ENCODE measurements at places on chromosomes 2 and 18.

DNA sequence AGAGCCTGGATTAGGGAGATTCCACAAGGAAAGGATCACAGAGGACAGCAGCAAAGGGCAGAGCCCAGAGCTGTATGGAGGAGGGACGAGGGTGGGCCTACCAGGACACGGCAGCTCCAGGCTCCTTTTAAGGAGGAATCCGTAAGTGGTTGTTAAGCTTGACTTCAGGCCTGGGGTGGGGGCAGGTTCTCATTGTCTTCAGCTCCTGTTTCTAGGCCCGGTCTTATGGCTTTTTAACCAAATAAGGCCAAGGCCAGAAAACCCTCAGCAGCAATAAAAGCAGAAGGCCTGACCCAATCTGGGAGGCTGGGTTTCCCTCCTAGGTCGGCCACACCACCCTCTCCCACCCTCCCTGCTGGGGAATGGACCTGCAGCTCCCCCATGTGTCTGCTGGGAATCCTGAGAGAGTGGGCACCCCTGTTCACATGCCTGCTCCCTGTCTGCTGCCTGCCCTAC, 111.2 kb downstream of the PLB1 start:
- DNase-seq, result no peak

GRCh38 chr18:27075828-27076227, 109.3 kb downstream of the CHST9 start:
- peak; percentile 92 for DNase-seq

DNA sequence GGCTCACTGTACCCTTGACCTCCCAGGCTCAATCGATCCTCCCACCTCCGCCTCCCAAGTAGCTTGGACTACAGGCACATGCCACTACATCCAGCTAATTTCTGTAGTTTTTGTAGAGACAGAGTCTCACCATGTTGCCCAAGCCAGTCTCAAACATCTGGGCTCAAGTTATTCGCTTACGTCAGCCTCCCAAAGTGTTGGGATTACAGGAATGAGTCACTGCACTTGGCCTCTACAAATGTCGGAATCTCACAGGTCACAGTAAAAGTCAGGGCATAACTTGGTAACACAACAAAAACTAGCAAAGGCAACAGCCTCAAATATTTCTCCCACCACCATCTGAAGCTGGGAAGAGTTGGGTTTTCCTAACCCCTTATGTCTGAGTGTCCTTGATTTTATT, 25.3 kb downstream of the SCG2 start:
- peak; percentile 61 for DNase-seq

- no peak for DNase-seq
Observed at GRCh38 chr2:205496772-205497171, 185.5 kb upstream of the NRP2 start.

DNA sequence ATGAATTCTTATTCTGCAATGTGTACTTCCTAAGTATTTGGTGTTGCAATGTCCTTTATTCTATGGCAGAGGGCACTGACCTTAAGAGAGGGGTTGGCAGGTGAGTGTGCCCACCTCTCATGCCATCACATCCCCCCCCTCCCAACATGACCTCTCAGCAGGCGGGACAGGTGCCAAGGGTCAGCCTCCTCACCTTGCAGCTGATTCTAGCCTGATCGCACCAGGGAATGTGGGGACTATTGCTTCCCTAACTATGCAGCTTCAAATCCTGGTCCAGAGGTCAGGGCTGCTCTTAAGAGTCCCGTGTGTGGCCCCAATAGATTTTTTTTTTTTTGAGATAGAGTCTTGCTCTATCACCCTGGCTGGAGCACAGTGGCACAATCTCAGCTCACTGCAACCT, 9.5 kb downstream of the HJURP start:
- no peak for DNase-seq

DNA sequence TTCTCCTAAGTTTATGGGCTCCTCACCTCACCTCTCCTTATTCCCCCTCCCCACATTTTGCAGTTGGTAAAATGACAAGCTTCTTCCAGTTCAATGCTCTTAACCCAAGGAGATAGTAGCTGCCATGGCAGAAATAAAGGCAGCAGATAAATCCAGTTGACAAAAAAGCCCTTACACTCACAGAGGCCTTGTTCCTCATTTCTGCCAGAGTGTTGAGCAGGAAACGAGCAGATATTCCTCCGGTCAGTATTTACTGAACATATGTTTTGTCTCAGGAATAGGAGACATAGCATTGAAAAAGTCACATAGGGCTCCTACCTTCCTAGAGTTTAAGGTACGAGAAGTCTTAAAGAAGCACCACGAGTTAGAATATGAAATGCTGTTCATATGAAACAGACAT, 493.7 kb upstream of the TNP1 start:
- no peak for DNase-seq

DNA sequence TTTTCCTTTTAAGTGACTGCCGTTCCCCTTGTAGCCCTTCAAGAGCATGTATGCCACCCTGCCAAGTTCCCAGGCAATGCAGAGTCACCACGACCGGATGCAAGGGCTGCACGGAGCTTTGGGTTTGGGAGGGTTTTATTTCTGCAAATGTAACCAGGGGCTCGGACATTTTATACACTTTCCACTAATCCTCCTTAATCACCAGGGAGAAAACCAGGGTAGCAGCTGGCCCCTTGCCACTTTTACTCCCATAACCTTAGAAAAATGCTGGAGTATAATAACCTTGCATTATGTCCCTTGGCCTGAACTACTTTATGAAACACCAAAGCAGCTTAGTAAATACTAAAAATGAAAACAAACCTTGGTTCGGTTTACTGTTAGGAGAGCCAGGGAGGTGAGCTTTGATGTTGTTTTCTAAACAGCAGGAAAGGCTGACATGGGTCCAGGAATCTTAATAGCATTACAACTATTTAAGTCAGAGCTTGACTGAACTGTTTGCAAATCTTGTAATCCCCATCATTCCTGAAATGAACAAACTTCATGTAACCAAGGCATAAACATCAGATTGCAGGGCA, 152.8 kb upstream of the RIOK3 start:
- DNase-seq, result no peak

DNA sequence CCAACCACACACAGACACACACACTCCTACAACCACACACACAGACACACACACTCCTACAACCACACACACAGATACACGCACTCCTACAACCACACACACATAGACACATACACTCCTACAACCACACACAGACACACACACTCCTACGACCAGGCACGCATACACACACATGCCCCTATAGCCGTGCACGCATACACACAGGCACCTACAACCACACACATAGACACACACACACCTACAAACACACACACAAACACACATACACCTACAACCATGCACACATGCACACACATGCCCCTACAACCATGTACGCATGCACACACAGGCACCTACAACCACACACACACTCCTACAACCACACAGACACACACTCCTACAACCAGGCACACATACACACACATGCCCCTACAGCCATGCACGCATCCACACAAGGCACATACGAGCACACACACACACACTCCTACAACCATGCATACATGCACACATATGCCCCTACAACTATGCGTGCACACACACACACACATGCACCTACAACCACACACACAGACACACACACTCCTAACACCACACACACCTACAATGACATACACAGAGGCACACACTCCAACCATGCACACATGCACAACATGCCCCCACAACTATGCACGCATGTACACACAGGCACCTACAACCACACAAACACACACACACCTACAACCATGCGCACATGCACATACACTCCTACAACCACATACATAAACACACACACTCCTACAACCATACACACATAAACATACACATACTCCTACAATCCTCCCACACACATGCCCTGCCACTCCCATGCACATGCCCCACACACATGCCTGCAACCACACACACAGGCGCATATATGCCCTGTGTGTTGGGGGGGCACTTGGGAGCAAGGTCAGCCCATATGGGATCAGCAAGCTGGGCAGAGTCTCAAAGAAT, 19.1 kb upstream of the TEX51 start:
- DNase-seq, result no peak

DNA sequence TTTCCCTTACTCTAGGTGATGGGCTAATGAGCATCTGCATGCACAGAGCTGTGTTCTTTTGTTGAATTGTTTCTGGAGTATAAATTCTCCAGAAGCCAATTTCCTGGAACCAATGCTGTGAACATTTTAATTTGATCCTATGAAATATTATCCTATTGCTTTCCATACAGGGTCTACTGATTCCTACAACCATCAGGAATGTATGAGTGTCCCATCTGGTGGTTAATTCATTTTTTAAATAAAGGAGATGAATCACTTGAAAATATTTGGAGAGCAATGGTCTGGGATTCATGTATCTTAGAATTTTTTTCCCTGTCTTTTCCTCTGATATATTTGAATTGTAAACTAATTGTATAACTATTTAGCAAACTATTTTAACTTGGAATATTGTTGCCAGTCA, 14.0 kb downstream of the KIF5C start:
- DNase-seq, result peak; percentile 21

DNA sequence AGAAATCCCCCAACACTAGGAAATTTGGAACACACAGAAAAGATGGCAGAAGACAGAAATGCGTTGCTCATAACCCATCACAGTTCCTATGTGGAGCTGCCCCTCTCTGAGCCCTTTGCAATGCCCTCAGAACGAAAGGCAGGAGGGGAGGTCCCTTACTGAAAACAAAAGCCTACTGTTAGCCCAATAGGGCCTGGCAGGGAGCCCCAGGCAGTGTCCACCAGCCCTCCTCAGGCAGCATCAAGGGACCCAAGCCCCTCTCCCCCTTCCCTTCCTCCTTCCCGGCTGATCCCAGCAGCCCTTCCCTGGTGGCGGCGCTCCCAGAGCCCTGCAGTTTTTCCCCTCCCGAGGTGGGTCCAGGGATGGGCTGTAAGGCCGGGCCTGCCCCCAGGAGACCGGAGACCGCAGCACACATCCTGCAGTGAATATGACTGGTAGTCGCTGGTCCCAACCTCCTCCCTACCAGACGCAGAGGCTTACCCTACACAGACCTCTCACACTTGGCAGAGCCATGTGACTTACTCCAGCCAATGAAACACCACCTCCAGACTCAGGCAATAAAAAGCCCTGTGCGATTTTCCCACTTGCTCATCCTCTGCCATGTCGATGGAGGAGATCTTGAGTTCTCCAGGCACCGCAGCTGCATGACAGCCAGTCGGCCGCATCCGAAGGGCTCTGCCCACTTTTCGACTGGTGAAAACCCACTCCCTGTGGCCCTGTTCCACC, 19.4 kb upstream of the DUSP2 start:
- DNase-seq, result no peak

DNA sequence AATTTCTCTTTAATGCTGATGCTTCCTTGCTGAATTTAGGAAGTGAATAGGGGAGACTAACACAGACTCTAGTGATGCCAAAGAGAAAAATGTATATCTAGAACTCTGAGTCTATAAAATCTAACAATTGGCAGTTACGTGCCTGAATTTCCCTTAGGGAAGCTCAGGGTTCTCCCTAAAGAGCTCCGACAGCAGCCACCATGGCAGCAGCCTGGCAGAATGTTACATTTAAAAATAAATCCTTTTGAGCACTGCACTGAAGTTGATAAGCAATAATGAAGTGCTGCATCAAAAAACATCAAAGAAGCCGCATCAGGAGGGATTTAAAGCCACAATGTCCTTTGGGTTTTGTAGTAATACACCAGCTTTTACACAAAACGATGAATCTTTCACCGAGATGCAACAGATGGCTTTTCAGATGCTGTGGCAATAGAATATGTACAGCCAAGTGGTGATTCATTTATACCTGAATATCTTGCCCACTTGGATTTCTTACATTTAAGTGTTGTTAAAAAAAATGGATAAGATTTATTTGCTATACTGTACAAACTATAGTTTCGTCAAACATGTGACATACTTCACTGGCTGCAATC, 291.2 kb upstream of the SESTD1 start:
- DNase-seq, result peak; percentile 47

- peak; percentile 61 for DNase-seq
Observed at GRCh38 chr18:56431551-56431950, 206.8 kb downstream of the TXNL1 start.
